ENCODE measurements at places on chromosomes 7 and 10.

DNA sequence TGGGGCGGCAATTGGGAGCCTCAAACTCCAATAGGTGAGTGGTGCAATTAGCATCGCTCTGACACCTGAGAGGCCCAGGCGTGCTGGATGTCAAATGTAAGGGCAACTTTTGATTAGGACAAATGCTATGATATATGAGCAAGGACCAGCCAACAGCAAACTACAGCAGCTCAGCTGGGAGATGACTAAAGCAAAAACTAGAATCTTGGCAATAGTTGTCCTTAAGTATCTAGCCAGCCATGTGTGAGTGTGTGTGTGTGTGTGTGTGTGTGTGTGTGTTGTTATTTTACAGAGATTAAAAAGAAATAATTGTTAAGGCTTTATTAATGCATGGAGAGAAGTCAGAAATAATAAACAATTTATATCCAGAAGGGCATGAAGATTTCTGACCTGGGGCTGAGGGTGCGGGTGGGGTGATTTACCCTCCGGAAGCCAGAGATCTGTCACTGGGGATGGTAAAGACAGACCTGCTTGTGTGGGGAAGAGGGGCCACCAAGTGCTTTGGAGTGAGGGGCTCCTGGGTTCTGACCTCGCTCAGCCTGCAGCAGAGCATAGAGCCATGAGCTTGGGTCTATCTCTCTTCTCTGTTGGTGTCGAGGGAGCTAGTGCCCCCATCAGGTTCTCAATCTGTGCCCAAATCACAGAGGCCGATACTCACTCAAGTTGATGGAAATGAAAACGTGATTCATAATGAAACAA, 77.3 kb downstream of the EMX2 start:
- no peak for DNase-seq

- no peak for DNase-seq
Measured at GRCh38 chr7:141709318-141709717, 1.2 kb downstream of the WEE2 start.

DNA sequence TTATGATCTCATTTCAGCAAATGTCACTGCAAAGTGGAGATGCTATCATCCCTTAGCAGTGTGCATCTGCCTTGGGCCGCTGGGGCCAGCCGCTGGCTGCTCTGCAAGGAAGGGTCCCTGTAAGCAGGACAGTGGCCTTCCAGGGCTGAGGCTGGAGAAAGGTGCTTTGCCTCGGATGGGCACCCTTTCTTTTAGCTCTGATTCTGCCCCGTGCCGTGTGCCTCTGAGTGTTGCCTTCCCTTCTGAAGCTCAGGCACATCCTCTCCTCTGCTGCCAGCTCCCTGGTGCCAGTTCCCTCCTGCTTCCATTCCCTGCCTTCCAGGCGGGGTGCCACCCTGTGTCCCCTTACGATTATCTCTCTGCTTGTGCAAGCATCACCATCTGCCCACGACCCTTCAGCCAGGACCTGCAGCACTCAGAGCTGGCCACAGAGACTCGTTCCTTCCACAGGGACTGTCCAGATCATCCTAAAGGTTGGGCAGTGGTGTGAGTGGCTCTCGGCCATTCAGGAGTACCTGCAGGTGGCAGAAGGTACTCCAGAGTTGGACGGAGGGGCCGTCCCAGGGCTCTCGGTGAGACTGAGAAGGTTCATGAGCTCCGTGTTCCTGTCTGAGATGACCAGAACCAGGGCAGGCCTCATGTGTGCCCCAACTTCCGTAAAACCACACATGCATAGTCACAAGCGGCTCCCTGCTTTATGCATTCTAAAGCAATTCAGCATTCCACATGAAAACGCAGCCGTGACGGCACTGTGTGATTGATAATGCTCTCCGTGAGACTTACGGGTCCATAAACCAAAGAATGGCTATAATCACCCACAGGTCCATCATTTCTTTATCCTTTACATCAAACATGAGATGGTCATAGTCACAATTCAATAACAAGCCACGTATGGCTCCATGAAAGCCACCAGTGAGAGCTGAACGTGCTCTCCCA, 371.4 kb downstream of the DNAJB6 start:
- DNase-seq = no peak

DNA sequence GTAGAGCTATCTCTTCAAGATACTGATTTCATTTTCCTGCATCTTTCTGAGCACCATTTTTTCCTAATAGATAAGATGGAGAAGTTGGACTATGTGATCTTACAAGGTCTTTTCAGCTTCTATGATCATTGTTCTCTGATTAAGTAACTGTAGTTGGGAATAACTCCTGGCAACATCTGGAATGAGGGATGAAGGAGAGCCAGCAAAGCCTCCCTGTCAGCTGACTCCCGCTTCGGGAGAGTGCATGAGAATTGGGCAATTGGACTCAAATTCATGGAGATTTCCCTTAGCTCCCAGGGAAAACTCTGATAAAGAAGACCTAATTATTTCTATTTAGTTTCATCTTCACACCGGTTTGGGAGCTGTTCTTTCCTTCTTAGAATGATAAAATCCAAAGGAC, 146.1 kb downstream of the CCDC71L start:
- DNase-seq = no peak

GRCh38 chr7:151844071-151844824, 32.7 kb downstream of the PRKAG2 start:
- DNase-seq = no peak

DNA sequence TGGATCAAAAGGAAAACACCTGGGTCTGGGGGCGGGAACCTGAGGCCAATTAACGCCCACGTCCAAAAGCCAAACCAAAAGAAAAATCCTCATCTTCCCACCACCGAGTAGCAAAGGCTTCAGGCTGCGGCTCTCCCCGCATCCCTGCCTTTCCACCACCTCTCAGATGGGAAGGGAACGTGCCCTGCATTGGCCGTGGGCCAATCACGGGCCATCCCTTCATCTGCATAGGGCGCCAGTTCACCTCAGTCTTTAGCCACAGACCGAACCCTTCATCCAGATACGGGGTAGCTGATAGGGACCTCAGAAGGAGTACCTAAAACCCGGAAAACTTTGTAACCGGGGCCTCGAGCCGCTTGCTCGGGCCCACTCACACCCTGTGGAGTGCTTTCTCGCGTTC, 626 bp downstream of the PRPF18 start:
- no peak for DNase-seq

GRCh38 chr7:4190010-4190981, 491.8 kb upstream of the FOXK1 start:
- no peak for DNase-seq

DNA sequence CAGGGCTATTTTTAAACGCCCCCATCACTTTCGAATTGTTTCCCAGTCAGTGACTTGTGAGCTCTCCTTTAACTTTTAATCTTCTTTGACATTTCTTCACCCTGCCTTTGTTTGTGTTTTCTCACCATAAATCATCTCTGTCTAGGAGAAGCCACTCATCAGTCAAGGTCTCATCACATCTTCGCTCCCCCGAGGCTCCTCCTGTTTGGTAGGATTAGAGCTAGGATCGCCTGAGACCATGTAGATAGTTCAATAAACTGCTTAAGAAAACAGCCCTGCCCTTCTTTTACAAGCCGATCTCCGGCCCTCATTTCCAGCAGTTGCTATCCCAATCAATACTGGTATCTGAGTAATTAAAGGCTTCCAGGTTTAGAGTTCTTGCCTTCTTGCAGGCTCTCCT, 472.8 kb upstream of the ADARB2 start:
- DNase-seq = no peak

- DNase-seq = no peak
Measured at GRCh38 chr10:86538547-86538946, 17.0 kb upstream of the WAPL start.

GRCh38 chr7:43037531-43037930, 74.9 kb upstream of the HECW1 start:
- DNase-seq = no peak

DNA sequence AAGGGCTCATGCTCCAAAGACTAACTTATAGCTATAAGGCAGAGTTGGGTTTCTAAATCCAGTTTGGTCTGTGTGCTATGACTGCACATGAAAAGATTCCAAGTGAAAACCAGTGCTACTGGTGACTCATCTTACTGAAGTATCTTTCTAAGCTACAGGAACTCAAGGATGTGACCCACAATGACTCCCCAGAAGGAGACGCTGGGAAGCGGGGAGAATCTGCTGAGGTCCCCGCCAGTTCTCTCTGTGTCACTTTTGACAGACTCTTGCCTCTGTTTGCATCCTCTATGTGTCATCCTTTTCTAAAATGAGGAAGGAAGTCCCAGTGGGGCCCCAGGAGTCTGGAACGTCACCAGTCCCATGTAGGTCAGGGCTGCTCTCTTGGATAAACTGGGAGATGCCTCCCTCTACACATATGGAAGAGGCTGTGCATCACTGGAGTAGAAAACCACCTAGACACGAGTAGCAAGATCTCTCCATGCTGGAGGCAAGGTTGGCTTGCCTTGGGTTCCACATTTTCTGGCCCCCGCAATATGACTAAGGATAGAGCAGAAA, 28.8 kb upstream of the GPR26 start:
- no peak for DNase-seq

DNA sequence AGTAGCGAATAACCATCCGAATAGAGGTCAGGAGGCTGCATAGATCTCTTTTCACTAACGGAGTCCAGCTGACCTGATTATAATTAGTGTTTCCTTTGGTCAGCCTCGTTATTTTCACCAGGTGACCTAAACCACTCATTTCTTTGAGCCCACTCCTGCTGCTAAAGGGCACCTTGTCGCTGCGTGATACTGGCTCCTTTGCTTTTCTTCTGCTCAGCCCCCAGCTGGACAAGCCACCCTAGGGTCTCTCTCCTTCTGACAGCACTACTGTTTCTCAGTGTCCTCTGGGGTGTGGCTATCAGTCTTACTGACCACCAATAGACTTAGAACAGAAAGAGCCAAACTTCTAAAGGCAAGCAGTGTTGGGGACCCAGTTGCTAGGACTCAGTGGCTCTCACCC, 2.7 kb upstream of the IGFBP3 start:
- no peak for DNase-seq

DNA sequence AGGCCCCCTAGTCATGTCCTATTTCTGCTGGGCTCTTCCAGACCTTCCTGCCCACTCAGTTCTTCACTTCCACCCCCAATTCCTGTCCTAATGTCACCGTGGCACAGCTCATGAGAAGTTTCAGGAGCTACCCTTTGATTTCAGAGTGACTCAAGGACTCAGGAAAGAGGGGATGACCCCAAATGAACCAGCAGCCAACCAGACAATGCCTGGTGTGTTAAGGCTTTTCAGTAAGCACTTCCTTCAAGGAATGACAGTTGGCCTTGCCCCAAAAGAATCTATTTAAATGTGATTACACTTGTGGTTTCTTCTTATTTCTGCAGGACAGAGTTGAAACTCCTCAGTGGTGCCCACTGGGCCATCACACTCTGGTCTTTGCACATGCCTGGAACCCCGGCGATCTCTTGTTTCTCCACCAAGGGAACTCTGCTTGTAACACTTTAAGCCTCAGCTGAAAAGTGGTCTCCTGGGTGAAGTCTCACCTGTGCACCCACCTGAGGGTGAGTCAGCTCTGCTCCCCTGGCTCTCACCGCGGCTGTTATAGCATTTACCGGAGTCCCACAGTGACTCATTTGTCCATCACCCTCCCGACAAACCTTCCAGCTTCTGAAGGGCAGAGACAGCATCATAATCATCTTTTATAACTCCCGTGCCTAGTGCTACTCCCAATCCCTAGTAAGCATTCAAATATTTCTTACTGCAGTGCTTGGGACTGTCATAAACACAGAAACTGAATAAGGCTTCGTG, 123.0 kb upstream of the SVIL start:
- DNase-seq = no peak

DNA sequence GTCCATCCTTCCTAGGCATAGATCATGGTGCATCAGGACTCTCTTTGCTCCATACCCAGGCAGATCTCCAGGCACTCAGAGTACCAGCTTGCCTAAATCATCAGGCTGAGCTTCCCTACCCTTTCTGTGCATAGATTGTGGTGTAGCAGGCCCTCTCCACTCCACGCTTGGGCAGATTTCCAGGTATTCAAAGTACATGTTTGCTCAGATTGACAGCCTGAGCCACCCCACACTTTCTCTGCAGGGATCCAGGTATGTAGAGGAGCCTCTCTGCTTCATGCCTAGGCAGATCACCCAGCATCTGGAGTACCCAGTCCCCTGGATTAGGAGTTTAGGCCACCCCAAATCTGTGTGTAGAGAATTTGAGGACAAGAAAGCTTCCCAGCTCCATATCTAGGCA, 957.4 kb upstream of the LRRTM3 start:
- no peak for DNase-seq

GRCh38 chr7:84617265-84618030, 422.9 kb upstream of the SEMA3A start:
- no peak for DNase-seq

DNA sequence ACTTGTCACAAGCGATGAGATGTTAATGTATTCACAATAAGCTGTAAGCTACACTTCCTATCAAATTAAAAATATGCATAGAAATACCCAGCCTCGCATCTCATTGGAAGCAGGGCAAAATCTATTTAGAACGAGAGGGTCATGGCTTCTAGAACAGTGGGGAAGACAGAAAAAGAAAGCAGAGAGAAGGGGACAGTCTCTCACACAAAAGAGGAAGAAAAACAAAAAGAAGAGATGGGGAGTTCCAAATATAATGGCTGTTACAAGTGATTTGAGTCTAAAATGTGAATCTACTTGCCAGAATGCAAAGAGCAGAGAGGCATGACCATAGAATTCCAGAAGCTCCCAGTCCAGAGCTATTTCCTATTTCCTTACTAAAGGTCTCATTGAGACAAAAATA, 13.8 kb downstream of the LRRN3 start:
- DNase-seq = no peak

- DNase-seq = no peak
Measured at GRCh38 chr10:14588084-14588937, 186.4 kb downstream of the FAM107B start.

DNA sequence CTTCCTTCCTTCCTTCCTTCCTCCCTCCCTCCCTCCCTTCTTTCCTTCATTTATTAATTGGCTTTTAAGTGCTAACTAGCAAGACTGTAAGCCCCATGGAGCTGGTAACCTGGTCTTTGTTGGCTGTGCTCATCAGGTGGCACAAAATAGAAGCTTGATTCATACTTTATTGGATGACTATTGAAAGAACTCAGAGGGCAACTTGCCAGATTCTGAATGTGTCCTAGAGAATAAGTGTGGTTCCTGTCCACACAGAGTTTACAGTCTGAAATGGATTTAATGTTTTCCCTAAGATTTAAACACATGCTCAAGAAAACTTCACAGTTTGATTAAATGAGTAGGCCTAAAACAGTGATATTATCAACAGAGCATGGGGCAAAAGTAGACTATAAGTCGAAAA, 3.1 kb upstream of the CACNB2 start:
- no peak for DNase-seq
